ENCODE measurements at places on chromosomes 2 and 18.

DNA sequence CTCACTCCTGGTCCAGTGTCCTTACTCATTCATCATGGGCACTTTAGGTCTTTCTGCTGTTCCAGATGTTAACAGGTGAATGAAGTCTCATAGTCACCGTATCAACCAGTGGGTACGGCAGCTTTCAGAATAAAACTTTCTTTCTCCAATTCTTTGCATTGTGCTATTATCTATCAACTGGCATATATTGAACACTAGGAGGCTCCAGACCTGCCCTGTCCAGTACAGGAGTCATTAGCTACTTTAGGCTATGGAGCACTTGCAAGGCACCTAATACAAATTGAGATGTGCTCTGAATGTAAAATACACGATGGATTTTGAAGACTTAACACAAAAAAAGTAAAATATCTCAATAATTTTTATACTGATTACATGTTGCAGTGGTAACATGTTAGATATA lies 43.2 kb upstream of the NEB start:
- DNase-seq: no peak

DNA sequence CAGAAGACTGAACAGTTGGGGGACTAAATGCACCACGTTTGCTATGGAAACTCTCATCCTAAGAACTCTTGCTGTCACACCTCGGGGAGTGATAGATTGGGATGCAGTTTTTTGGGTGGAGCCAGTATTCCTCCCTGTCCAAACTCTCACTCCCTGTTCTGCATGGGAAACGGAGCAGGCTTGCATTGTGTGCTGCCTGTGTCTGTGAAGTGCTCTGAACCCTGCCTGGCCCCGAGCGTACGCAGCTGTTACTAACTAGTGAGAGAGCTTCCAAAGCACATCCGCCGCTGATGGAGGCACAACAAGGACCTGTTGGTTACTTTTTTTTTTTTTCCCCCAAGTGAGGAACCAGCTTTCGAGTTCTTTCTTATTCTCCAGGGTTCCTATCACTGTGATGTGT lies 195.5 kb downstream of the ANAPC1 start:
- DNase-seq: no peak

DNA sequence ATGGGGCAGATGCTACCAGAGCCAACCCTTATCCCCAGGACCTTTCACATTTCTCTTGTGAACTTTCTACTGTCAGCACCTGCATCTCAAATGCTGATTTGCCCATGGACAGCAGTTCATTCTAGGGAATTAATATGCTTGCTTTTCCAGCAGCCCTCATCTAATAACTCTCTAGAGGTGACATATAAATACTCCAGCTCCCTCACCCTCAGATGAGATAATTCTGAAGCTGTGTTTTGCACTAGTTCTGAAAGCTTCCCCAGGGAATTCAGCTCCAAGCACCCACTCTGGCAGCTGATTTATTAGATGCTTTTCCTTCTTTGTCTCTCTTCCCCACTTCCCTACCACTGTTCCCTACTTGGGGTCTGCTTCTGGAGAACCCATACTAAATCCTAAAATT lies 62.1 kb downstream of the PLCL1 start:
- DNase-seq: no peak

DNA sequence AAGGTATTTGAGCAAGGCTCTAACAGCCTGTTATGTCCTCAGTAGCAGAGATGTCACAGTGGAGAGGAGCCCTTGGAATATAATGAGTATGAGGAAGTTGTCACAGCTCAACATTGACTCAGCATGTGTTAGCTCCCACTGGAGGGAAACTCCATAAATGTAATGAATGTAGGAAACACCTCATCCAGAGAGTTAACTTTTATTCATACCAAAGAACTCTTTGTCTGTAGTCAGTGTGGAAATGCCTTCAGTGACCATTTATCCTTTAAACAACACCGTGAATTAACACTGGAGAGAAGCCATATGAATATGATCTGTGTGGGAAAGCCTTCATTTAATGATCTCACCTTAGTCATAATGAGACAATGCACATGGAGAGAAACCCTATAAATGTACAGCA lies 59.7 kb downstream of the CYP1B1 start:
- no peak for DNase-seq

- no peak for DNase-seq
Measured at GRCh38 chr2:207239754-207240494, 74.2 kb upstream of the KLF7 start.

DNA sequence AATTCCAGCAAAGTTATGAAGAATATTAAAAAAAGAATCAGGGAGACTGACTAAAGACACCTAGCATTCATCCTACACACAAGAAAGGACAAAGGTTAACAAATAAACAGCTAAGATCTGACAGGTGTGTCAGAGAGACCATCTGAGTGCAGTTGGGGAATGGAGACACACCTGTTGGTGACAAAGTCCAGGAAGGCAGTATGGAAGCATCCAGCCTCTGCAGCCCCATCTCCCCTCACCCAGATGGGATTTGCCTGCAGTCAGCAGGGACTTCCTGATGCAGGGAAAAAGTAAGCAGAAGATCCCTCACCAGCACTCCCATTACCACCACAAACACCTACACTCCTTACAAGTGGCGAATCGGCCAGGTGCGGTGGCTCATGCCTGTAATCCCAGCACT lies 37.9 kb downstream of the USP34 start:
- DNase-seq: no peak

DNA sequence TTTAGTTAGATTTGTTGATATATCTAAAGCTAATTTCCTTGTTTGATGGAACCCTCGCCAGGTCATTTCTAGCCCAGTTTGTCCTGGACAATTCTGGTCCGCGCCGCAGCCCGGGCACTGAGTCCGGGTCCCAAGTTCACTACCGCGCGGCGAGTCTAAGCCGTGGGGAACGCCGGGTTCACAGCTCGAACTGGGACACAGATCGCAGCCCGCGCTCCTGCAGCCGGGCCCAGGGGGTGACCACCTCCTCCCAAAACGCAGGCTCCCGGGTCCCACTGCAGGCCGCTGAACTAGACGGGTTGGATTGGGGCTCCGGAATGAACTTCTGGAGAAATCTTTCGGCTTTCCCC lies 681 bp downstream of the ACADL start:
- DNase-seq: no peak

GRCh38 chr2:45337481-45337880 lies 273.6 kb downstream of the SRBD1 start:
- DNase-seq: peak; percentile 54

DNA sequence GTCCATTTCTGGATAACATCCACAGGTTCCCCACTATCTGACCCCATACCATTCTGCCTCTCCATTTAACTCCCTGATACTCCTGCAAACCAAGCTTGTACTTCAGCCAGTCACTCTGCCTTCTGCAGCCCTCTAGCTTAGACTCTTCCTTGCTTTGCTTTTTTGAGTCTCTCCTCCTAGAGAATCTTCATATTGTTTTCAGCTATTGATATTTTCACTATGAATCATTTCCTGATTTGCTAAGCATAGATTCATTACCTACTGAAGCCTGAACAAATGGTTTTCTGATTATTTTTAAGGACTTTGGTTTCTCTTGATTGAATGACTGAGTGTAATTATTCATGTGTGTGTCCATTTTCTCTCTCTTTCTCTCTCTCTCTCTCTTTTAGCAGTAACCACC lies 2102.3 kb upstream of the CELF4 start:
- DNase-seq: no peak

DNA sequence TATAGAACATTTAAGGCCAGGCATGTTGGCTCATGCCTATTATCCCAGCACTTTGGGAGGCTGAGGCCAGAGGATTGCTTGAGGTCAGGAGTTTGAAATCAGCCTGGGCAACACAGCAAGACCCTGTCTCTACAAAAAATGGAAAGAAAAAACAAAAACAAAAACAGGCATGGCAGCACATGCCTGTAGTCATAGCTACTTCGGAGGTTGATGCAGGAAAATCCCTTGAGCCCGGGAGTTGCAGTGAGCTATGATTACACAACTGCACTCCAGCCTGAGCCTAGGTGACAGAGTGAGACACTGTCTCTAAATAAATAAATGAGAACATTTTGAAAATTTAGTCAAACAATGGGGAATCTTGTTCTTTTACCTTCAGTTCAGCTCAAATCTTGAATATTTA lies 12.1 kb upstream of the YES1 start:
- DNase-seq: no peak

DNA sequence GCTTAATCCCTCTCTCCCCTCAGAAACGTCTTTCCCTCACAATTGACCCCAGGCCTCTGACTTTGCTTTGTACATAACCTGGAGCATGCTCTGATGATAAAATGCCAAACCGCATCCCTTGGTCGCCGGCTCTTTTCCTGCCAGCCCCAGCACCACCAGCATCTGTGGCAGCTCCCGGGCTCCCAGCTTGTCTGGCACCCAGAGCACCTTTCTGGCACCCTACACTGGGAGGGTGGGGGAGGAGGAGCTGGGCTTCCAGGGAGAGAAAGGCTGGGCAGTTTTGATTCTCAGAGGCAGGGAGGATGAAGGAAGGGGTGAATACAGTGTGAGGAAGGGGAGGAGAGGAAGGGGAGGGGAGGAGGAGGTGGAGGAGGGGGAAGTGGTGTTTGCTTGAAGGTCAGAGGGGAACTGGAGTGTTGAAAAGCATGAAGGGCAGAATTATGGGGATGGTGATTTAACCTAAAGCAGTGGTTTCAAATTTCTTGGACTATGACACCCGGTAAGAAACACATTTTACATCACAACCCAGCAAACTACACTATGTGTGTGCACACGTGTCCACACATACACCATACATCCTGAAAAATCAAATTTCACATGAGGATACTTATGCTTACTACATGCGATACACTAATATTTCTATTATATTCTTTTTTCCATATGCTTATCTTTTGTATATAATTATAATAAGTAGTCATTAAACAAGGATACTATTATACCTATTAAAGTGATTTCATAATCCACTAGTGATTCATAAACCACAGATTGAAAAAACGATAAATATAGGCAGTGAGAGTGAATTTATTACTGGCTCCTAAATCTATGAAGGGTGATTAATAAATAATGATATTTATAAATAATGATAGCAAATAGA lies 30.0 kb upstream of the IGFBP2 start:
- no peak for DNase-seq

DNA sequence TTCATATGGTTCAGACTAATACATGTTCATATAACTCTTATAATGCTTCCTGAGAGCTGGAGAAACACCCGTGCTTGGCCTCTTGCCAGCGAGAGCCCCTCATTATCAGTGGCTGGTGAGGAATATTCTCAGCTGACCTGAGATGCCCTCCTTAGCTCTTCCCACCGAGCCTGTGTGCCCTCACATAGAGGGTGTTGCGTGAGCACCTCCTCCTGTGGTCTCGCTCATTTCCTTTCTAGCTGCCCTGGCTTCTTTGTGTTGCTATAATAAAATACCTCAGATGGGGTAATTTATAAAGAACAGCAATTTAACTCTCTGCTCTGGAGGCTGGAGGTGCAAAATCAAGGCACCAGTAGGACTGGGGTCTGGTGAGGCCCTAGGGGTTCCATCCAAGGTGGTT lies 80.5 kb upstream of the ALKAL2 start:
- DNase-seq: no peak

- no peak for DNase-seq
Measured at GRCh38 chr18:61727241-61728193, 165.3 kb downstream of the RNF152 start.

GRCh38 chr18:73414069-73414468 lies 546.3 kb upstream of the NETO1 start:
- no peak for DNase-seq

DNA sequence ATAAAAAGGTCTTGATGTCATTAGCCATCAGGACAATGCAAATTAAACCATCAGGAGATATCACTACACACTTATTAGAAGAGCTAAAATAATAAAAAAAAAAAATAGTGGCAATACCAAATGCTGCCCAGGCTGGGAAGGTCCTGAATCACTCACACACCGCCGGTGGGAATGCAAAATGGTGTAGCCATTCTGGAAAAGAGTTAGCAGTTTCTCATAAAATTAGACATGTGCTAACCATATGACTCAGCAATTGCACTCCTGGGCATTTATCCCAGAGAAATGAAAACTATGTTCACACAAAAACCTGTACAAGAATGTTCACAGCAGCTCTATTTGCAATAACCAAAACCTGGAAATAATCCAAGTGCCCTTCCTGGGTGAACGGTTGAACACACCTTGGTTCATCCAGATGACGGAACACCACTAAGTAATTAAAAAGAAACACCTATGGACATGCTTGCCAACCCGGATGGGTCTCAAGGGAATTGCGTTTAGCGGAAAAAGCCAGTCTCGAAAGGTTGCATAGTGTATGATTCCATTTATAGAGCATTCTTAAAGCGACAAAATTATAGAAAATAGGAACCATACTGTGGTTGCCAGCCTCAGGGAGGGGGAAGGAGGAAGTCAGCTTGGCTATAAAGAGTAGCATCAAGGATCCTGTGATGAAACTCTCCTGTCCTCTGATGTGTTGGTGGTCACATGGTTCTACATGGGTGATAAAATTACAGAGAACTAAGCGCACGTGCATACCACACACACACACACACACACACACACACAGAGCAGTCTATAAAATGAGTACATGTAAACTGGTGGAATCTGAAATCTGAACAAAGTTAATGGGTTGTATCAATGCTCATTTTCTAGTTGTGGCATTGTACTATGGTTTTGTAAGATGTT lies 4.6 kb downstream of the MBP start:
- no peak for DNase-seq

DNA sequence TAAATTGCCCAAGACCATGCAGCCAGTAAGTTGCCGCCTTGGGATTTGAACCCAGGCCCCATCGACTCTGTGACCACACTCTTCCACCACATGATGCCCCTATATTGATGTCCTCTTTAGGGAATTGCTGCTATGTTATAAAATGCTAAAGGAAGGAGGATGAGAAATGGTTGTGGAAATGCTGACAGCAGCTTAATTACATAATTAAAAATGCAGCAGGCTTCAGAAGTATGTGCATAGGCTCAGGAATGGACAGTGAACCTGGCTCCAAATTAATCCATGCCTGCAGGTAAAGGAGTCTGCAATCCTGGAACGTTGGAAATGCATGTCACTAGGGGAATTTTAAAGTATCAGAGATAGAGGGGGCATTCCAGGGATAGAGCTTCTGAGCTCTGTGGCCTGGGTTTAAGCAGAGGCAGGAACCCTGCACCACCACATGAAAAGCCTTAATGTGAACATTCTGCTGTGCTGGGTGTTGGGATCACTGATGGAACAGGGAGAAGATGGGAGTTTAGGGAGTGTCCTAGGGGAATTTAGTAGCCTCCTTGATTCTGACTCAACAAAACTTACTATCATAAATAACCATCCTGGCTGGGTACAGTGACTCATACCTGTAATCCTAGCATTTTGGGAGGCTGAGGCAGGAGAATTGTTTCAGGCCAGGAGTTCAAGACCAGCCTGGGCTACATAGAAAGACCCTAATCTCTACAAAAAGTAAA lies 76.1 kb upstream of the CCDC85A start:
- DNase-seq: no peak

DNA sequence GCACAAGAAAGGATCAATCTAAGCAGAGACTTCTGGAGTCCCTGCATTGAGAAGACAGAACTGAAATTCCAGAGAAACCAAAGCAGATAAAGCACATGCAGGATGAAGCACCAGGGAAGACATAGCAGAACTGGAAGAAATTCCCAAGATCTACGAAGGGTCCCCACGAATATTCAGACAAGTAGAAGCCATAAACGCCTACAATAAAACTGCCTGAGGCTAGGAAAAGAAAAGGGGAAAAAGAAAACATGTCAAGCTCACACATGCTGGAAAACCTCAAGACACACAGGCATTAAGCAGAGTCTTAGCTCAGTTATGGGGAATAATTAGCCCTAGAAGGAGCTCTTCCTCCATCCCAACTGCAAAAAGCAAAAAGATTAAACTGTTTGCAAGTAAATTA lies 171.2 kb downstream of the NBAS start:
- DNase-seq: no peak

- no peak for DNase-seq
Measured at GRCh38 chr18:75248426-75249174, 38.0 kb downstream of the TSHZ1 start.

- no peak for DNase-seq
Measured at GRCh38 chr2:127098711-127099110, 8.2 kb downstream of the BIN1 start.
